ENCODE measurements at places on chromosomes 1 and 21. TPM values are rescaled to one million over a fixed set of nuclear protein-coding genes. Genes with fewer than 3 reads are reported as not detected.

DNA sequence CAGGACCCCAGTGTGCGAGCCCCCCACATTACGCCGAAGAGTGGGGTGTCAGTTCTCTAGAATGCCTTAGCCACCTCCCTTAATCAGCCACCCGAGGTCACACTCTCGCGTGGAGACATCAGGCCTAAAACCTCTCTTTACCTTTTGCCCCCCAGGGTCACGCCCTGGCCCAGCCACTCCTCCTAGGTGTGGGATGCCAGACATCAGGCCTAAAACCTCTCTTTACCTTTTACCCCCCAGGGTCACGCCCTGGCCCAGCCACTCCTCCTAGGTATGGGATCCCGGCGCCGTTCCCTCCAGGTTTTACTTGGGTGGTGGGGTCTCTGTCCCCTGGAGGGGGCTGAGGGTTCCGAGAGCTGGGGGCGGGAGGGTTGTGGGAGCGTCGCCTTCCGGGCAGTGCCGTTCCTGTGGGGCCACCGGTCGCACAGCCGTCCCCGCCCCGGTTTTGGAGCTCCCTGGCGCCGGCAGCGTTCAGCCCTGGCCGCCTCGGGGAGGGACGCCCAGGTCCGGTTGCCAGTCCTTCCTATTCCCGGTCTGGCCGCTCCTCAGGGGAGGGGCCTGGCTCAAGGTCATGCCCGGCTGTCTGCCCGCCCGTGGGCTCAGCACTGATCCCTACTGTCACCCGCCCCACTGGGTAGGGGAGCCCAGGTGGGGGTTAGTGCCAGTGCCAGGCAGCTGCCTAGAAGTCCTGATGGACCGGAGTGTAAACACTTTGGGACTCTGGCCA, 882 bp downstream of the VPS13D start:
- H3K4me3 ChIP-seq = peak overlapping the region; percentile 89
- peaks cover 3% of the 10 kb centered on the region for H3K36me3 ChIP-seq
- H3K27ac ChIP-seq = peak overlapping the region; percentile 52
- no peak for DNase-seq
- peaks cover 14% of the 10 kb centered on the region for H3K4me1 ChIP-seq

- H3K27ac ChIP-seq = no peak overlapping the region
- no peaks in the 10 kb centered on the region for H3K36me3 ChIP-seq
- no peaks in the 10 kb centered on the region for H3K4me1 ChIP-seq
- peaks cover 2% of the 10 kb centered on the region for H3K27me3 ChIP-seq
These were observed 191.4 kb downstream of the MIS18A start for GRCh38 chr21:32087447-32087846.

GBP3 gene
- total RNA-seq = 12.0 TPM

DNA sequence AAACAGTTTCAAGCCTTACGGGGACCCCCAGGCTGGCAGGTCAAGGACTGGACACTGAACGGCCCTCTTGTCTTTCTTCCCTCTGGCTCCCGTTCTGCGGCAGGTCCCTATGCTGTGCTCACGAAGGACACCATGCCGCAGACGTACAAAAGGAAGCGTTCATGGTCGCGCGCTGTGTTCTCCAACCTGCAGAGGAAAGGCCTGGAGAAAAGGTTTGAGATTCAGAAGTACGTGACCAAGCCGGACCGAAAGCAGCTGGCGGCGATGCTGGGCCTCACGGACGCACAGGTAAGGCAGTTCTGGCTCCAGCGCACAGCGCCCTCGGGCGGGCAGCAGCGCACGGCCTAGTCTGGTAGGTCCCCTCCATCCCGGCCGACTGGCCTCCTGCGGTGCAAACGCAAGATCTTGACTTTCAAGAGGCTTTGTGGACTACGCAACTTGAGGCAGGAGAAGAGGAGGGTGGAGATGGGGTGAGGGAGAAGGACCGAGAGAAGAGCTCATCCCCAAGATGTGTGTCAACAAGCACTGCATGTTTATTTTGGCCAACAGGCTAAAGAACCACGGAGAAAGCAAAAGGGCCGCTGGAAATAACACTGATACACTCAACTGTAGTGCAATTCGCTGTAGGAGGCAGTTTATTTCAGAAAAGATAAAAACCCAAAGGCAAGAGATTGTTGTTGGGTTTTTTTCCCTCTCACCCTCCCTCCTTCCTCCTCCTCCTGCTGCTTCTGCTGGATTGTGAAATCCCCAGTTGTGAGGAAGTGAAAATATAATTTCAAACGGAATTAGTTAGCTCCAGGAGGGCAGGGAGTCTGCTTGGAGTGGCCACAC, 3.0 kb downstream of the HLX start:
- H3K27ac ChIP-seq = no peak overlapping the region
- H3K4me1 ChIP-seq = peaks cover 31% of the 10 kb centered on the region

PGLYRP4 gene
- total RNA-seq = not detected

KCNE1 gene
- 0.51 TPM for total RNA-seq
